Activated naive CD4-positive, alpha-beta T cell treated with anti-CD3 and anti-CD28 coated beads, Interleukin-2, amount 50 U/mL, for 72 hours (primary cell): ENCODE measurements at places on chromosomes 1 and 21. TPM values are rescaled to one million over a fixed set of nuclear protein-coding genes. Genes with fewer than 3 reads are reported as not detected.

DNA sequence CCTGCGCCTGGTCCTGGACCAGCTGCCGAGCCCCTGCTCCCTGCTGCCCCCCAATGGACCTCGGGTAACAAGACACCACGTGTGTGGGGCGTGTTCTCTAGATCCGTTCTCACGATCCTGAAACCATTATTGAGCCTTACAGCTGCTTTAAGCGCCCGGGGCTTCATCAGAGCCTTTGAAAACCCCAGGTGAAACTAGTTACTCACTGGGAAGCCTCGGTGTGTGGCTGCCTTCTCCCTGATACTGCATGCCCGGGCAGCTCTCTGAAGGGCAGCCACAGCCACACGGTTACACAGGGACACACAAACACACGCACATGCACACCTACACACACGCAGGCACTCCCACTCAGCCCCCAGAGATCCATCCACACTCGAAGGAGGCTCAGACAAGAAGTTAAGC lies 5.3 kb downstream of the HES2 start:
- DNase-seq: peak; percentile 82

DNA sequence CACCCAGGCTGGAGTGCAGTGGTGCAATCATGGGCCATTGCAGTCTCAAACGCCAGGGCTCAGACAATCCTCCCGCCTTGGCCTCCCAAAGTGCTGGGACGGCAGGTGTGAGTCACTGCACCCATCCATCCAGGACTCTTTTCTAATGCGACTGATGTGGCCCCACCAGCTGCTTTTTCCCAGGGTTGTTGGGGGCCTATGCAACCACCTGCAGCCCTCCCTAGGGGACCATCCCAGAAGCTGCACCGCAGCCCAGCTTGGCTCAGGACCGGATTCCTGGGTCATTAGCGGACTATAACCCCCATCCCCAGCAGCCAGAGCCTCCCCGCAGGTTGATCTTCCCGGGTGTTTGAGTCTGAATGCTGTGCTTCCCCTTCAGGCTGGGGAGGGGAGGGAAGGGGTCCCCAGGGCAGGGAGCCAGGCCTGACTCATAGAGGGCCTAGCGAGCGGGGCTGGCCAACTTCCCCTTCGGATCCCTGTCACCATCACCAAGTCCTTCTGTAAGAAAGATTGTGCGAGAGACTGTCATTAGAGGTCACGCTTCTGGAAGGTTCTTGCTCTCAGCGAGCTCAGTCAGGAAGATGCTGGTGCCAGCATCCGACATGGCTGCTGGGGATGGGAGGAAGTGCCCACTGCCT lies 108.7 kb upstream of the ACTRT2 start:
- DNase-seq: no peak

- no peak for DNase-seq
These were observed 64.8 kb downstream of the RPE65 start for GRCh38 chr1:68384872-68385411.

The C1orf87 gene
- not detected for total RNA-seq

- no peak for DNase-seq
These were observed 175.1 kb downstream of the CAMTA1 start for GRCh38 chr1:6960291-6960811.

GRCh38 chr1:244083383-244083943 lies 32.4 kb downstream of the ZBTB18 start:
- DNase-seq: no peak

DNA sequence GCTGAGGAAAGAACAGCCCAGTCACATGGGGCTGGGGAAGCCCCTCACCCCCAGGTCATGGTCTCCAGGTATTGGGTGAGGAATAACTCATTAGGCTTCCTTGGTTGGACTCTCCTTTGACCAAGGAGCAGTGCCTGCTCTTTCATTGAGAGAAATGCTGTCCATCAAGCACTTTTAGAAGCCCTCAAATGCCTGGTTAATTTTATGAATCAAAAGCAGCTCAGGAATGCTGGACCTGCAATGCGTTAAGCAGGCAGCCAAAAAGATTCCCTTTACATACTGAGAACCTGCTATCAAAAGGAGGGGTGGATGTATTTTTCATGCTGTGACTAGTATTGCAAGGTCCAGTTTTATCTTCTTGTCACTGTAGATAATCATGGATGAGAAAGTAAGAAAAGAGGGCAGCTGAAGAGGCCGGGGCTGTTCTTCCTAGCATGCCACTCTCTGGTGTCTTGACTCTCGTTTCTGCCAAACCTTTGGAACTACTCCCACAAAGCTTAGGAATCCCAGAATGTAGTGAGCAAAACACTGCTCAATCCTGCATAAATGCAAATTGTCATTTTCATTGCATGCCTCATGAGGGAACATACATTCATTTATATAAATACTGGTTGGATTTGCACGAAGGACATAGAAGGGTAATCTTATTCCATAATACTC lies 2.1 kb upstream of the CD58 start:
- no peak for DNase-seq

The USP16 gene
- total RNA-seq: 38.4 TPM

The PCNT gene
- 52.8 TPM for total RNA-seq

GRCh38 chr1:65483993-65484754 lies 63.7 kb downstream of the LEPR start:
- DNase-seq: no peak

- no peak for DNase-seq
These were observed 123.1 kb downstream of the APP start for GRCh38 chr21:26047279-26047967.

DNA sequence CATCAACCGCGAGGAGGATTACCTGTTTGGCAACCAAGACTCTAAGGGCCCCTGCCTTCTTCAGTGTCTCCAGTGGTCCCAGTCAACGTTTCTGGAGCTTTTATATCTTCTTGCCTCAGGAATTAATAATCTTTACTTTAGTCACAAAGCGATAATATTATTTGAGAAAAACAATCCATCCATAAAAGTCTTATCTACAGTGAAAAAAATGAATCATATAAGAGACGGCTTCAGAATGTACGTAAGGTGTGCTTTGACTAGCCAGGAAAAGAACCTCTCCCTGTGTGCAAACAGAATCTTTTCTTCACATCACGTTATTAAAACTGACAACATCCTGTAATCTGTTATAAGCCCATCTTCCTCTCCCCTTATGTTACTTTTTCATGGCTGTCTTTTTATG lies at the start of gene REG4:
TSS of gene REG4 (minus strand) at position 74 of the 400 bp plus-strand sequence. CDS start 2,691 bp downstream, outside the sequence.
- DNase-seq: no peak

DNA sequence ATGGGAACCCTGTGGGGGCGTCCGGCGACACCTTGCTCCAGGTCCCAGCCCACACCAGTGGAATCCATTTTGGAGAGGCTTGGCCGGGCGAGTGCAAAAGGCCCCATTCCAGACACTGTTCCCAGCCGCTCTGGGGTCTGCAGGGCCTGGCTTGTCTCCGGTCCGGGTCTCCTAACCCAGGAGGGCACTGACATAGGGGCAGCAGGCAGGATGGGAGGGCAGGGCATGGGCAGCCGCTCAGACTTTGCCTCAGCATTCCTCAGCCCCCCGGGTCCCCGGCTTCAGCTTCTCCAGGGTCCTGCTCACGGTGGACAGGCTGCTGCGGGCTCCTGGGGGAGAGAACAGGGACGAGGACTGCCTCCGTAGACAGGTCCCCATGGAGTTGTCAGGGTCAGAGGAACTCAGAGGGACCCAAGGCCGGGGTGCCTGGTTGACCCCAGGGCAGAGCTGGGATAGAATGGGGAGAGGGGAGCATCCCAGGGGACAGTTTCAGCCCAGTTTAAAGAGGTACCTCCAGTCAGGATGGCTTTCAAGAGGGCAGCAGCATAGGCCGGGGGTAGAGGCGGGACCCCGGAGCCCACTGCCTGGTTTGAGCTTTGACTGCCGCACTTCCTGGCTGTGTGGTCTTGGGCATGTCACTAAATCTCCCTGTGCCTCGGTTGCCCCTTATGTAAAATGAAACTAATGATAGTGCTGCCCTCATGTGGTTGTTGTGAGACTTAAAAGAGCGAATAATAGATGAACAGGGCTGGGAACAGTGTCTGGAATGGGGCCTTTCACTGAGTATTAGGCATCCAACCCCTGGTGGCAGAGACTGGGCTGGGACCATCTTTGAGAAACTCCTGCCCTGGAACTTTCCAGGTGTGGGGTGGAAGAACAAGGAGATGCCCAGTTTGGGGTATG lies 3.7 kb downstream of the KNCN start:
- no peak for DNase-seq

DNA sequence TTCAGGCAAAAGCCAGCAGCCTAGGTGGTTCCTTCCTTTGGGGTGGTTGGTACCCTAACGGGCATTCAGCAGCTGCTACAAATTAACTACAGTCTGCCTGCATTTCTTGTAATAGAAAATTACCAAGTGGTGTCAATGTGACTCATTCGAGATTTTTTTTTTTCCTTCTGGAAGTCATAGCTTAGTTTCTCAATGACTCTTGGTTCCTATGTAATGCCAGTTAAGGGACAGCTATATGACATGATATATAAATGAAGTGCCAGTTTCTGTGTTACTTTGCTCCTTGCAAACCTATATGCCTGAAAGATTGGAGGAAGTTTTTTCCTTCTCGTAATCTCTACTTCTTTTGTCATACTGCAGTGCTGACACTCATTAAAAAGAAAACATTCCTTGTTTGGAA lies 2.6 kb downstream of the MGST3 start:
- no peak for DNase-seq

GRCh38 chr1:112395256-112395820 lies 676 bp upstream of the CTTNBP2NL start:
- DNase-seq: no peak

The ATP6V1G3 gene
- total RNA-seq: not detected

DNA sequence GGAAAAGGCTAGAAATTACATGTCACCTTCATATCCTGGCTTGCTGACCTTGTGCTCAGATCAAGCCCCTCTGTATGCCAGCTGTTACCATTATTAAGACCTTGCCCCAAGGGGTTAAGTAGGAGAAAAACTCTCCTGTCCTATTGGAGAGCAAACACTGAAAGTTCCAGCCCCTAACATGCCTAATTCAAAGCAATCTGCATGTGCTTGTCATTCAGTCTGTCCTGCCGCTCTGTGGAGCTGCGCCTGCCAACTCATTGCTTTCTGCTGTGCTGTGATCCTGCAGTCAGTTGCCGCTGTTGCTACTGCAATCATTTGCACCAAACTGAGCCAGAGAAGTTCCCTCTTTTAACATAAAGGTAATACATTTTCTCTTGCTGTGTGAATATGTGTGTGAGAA lies 113.4 kb downstream of the DISP1 start:
- DNase-seq: no peak

GRCh38 chr1:93207211-93207610 lies 26.7 kb downstream of the CCDC18 start:
- no peak for DNase-seq

GRCh38 chr1:181117648-181118449 lies 29.3 kb downstream of the IER5 start:
- DNase-seq: no peak

- no peak for DNase-seq
These were observed at the start of gene RGS1 for GRCh38 chr1:192575499-192576189. Gene RGS1 (plus strand): TSS chr1:192575773. CDS start chr1:192575793, 20 bp downstream.

The RPTN gene
- total RNA-seq: not detected

The NTNG1 gene
- 0.25 TPM for total RNA-seq

DNA sequence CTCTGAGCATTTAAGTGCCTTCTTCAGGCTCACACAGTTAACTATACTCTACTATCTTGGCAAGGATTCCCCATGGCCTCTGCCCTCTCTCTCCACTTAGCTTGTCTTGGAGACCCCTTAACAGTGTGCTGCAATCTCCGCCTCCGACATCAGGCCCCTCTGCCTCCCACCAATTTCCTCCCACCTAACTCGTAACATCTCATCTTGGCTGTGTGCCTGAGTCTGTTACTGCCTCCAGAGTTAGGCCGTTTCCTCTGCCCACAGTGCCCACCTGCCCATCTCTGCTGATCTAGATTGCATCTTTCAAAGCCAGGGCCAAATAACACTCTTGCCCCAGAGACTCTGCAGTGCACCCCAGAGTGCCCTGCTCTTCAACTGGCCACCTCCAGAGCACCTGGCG lies 244.3 kb upstream of the TMEM51 start:
- no peak for DNase-seq

DNA sequence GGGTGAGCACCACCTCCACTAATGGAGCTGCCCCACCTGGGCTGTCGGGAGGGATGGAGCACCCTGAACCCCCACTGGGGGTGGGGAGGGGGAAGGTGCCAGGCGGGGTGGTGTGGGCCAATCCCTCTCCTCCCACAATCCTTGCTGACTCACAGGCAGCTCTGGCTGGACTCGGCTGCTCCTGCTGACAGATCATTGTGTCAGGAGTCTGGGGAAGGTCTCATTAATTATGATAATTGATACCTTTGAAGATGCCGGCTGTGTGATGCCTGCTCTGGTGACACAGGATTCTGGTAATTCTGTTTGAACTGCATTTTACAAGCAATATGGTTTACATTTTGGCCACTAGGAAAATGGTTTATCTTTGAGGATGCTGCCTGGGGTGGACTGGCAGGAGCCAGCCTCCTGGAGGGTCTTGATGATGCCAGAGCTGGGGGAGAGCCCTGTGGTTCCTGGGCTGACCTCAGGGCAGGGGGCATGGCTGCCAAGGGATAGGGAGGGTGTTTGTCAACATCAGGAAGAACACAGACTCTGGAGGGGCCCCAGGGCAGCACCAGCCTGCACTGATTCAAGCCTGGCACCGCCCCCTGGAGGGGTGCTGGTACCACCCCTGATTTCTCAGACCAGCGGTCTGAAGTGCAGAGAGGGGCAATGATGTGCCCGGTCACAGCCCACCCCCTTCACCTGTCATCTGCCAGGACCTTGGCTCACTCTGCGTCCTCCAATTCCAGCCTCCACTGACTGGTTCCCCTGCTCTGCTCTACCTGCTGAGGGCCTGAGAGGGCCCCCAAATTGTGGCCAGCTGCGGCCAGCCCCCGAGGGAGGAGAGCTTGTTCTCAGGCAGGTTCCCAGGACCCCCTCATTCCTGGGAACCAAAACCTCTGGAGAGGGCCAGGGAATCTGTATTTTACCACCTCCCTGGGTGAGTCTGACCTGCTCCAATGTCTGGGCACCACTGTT lies 338.8 kb downstream of the MATN1 start:
- no peak for DNase-seq

DNA sequence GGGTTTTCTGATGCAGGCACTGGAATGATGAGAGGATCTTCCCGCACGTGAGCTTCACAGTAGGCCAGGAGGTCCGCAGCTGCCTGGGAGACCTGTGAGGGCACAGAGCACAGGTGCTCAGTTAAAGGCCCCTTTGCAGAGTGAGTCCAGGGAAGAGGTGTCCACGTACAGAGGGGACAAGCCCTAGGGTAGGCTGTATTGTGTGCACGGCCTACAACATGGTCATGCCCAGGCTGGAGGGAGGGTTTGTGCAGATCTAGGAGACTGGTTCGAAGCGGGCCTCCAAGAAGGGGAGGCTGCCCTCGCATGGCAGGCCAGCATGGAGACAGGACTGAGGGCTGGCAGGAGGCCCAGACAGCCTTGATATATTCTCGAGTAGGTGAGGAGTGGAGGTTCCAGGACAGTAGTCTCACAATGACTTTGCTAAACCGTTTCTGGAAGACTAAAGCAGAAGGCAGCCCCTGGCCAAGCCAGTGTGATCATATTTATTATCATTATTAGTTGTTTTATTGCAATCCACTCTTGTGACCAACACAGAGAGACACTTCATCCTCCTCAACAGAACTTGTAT lies 48.0 kb upstream of the B3GALNT2 start:
- no peak for DNase-seq
